Stimulated activated CD8-positive, alpha-beta memory T cell treated with anti-CD3 and anti-CD28 coated beads, Interleukin-2, amount 100 ng/mL, for 1 hour (primary cell): ENCODE measurements at places on chromosomes 4 and X.

DNA sequence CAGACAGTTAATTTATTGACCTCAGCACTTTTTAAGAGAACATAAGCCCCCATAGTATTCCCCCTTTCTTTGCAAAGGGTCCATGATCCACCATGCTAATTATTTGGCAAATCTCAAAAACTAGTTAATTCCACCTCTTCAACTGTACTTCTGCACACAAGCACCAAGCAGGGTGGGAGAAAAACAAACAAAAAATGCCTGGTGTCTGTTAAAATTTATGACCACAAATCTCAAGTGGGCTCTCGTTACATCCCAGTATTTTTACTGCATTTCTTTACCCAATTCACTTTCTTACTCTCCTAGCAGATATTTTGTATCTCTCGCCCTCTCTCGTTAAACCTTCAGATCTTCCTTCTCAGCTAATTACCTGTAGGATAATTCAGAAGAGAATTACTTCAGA lies 6.1 kb downstream of the ARSJ start:
- DNase-seq, result no peak

- no peak for DNase-seq
These were observed 10.9 kb upstream of the NALF2 start for GRCh38 chrX:69493193-69493592.

DNA sequence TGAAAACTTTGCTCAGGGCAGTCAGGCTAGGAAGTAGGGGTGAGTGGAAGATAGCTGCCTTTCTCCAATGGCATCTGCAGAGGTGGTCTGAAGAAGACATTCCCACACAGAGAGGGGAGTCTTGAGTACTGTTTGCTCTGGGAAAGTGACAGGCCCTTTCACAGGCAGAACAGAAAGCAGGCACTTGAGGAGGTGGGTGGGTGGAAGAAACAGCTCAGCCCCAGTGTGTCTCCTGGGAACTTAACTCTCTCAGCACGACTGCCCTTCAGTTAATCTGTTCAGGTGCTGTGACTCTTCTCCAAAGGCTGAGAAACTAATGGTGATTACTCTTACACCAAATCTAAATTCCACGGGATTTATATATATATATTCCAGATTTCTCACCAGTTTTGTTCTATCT lies 28.3 kb downstream of the ENOPH1 start:
- DNase-seq, result no peak

DNA sequence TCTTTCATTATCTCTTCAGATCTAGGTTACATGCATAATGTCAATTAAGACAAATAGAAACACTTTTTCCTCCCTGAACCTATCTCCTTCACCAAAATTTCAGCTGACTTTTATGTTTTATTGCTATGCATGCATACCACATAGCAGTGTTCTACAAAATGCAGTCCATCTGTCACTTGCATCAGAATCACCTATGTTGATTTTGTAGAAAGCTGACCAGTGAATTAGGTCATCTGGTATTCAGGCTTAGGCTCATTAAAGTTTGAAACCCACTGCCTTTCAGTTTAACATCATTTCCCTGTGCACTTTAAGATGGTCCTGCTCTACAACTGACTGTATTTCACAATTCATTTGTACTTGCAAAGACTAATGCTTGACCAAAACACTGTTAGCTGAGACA lies 277.9 kb downstream of the CFAP299 start:
- no peak for DNase-seq

GRCh38 chrX:3094261-3094660 lies 53.0 kb downstream of the ARSF start:
- DNase-seq, result no peak

- no peak for DNase-seq
These were observed 173.0 kb downstream of the SPCS3 start for GRCh38 chr4:176492646-176493302.

GRCh38 chr4:25903900-25904747 lies 9.9 kb upstream of the SMIM20 start:
- no peak for DNase-seq

DNA sequence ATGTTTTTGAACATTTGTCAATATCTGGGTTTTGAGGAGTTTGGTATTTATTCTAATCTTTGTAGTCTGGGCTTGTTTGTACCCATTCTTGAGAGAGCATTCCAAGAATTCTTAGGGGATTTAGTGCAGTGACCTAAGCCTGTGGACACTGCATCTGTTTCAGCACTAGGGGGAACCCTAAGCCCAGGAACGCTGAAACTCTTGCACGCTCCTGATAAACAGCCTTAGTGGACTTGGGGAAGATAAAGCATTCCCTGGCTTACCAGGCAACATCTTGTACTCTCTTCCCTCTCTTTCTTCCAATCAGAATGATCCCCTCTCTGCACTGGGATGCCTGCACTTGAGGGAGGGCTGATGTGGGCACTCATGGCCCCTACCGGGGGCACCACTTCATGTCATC lies 654.9 kb upstream of the HTR2C start:
- DNase-seq, result no peak

DNA sequence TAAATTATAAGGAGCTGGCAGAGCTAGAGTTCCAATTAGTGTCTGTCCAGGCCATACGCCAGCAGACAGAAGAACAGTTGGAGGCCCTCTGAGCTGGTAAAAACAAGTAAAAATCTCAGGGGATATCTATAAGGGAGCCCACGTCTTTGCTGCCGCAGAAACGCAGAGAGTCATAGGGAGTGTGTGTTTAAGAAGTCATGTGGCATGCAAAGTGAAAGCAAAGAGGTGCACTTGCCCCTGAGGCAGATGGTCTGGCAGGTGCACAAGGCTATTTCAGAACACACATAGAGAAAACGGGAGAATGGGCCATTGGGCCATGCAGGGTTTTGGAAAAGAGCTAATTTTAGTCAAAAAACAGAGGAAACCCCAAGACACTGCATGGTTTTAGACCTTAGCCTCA lies 92.7 kb downstream of the NAP1L3 start:
- DNase-seq, result no peak

GRCh38 chrX:77088233-77088632 lies 359.0 kb upstream of the FGF16 start:
- no peak for DNase-seq

DNA sequence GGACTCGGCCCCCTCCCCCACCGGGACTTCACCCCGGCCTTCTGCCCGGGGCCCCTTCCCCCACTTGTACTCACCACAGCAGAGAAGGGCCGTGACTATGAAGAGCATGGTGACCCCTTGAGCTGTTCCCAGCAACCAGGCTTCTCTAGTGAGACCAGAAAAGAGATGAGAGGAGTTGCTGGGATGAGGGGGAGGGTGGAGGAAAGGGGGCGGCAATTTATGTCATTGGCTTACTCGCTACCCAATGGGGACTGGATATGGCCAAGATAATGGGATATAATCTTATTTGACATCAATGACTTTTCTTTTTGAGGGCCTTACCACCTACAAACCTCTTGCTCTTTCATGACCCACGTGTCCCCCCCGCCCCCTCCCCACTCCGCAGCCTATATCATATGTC lies 9.9 kb downstream of the IGSF1 start:
- no peak for DNase-seq

DNA sequence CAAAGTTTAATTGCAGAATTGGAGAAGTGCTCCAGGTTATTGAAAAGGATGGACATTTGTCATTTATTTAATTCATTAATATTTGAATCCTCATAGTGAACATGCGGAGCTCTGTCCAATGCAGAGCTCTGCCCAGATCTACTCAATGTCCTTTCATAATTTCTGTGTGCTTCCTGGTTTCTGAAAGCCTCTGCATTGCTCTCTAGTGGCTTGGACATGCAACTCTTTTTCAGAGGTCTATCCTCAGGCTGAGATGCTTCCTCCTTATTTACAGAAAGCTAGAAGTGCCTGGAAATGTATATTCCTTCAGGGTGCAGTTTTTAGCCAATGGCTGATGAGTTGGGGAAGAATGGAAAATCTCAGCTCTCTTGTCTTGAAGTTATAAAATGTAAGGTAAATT lies 786.1 kb upstream of the AADAT start:
- DNase-seq, result no peak

DNA sequence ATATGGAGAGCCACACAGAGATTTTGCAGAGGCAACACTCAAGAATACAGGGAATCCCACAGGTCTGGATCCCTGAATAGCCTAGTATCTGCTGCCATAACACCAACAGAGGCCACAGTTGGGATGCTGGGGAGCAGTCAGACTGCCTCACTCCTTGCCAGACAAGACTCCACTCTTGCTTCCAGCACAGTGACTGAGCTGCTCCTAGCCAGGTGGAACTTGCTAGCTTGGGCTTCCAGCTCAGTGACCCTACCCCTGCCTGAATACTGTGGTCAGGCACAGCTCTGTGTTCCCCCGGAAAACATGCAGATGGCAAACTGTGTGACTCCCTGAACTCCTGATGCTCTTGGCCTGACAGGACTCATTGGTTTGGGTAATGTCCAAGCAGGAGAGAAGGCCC lies 251.8 kb downstream of the KCTD8 start:
- no peak for DNase-seq

- DNase-seq, result no peak
These were observed 51.1 kb downstream of the TMEM156 start for GRCh38 chr4:38980903-38981676.

DNA sequence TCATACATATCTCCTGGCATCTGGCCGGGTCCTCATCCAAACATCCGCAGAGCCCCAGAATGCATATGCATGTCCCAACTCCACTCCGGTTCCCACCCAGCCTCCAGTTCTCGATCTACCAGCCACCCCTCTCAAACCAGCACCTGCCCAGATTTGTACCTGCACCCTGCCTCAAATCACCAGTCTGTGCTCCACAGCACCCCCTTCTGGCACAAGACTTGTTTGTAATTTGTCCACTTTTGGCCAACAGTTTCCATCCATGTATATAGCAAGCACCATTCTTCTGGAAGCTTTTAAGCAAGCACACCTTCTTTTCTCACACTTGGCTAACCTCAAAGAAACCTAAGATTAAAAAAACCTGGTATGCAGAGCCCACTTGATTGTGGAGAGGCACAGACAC lies 644.1 kb downstream of the MID1IP1 start:
- no peak for DNase-seq

- DNase-seq, result no peak
These were observed 125.1 kb upstream of the PSAPL1 start for GRCh38 chr4:7559741-7560395.

DNA sequence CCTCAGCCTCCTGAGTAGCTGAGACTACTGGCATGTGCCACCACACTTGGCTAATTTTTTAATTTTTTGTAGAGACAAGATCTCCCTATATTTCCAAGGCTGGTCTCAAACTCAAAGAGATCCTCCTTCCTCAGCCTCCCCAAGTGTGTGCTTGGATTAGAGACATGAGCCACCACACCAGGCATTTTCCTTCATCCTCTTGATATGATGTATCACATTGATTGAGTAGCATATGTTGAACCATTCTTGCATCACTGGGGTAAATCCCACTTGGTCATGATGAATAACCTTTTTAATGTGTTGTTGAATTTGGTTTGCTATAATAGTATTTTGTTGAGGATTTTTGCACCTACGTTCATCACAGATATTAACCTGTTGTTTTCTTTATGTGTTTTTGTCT lies 24.2 kb upstream of the PPM1K start:
- no peak for DNase-seq

GRCh38 chrX:107548775-107549174 lies 79.5 kb upstream of the PRPS1 start:
- no peak for DNase-seq

GRCh38 chr4:145315811-145316225 lies 135.4 kb upstream of the OTUD4 start:
- DNase-seq, result no peak

DNA sequence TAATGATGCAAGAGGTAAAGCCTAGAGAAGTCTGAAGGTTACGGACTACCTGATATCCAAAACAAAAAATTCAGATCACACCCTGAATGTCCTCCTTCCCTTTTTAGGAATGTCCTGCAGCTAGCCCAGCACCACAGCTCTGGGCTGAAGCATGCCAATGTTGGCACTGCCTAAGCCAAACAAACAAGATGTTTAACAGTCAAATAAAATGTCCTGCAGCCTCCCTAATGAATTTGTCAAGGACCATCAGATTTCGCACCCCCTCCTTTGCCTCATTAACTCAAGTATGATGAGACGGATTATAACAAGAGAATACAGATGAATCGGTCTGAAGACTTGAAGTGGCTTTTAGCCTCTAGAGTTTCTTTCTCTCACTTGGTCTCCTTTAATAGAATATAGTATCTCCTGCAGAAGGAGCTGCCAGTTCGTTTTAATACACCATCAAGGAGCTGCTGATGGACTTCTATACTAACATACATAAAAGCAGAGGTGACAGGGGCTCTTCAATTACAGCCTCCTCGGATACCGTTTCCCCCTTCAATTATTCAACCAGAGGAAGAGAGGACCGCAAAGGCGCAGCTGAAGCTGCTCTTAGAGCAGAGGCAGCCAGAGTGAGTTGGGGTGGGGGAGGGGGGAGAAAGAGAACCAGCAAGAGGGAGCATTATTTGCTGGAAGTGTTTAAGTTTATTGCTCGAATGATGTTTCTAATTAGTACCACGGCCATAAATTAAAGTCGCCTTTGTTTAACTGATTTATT lies 3.0 kb upstream of the MAB21L2 start:
- no peak for DNase-seq

DNA sequence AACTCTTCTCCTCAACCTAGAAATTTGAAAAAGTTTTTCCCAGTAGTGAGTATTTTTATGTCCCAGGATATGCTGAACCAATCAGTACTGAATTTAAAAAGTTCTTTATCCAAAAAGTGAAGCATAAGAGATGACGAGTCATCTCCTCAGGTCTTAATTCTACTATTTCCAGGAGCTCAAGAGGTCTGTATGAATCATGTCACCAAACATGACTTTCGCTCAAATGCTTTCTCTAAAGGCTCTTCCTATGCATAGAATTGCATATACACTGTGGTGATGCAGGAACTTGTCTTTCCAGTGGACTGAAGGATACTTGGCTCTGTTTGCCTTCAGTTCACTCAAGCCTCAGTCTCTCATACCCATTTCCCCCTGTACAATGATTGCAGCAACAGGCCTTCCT lies 36.1 kb downstream of the ZNF41 start:
- DNase-seq, result no peak

- no peak for DNase-seq
These were observed 52.8 kb upstream of the CD99 start for GRCh38 chrX:2638279-2638678.

GRCh38 chr4:152038238-152038637 lies 277.4 kb upstream of the GATB start:
- no peak for DNase-seq
